ENCODE measurements at places on chromosomes 5 and 9. TPM values are rescaled to one million over a fixed set of nuclear protein-coding genes. Genes with fewer than 3 reads are reported as not detected.

Gene HTR1A
- total RNA-seq: not detected

DNA sequence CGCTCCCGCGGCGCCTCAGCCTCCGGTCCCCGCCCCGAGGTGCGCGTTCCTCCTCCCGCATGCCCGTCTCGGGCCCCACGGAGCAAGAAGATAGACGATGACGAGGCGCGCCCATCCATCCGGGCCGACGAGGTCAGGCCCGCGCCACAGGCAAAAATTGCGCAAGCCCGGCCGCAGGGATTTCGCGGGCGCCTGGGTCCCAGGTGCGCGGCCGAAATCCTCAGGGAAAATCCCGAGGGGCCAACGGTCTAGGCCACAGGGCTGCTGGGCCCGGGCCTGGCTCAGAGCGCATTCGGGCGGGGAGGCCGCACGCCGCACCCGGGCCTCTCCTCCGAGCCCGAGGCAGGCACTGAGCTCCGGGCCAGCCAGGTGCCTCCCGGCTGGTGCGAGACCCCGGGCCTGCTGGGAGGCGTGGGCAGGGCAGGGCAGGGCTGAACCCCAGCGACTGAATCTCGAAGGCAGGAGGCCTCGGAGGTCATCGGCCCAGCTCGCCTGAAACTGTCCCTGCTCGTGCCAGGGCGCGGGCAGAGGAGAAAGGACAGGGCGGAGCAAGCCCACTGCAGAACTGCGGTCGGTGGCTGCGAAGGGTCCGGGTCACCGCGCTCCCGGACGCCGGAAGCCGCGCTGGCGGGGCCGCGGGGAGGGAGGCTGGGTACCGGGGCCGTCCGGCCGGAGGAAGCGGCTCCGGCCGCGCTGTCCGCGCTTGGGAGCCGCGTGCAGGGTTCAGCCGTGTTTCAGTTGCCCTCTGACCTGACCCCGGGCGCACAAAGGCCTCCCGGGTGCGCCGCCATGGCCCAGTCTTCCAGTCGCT is 66.8 kb downstream of the FOXD1 start:
- DNase-seq: no peak
- no peak overlapping the region for H3K27ac ChIP-seq
- H3K27me3 ChIP-seq: peaks cover 53% of the 10 kb centered on the region
- H3K4me3 ChIP-seq: peak overlapping the region; percentile 66
- H3K36me3 ChIP-seq: peaks cover 5% of the 10 kb centered on the region

Gene OR2V2
- total RNA-seq: not detected

Gene SPINK4
- total RNA-seq: not detected

GRCh38 chr9:92236915-92237314 is 56.6 kb downstream of the IARS1 start:
- peaks cover 17% of the 10 kb centered on the region for H3K36me3 ChIP-seq
- no peak for DNase-seq
- H3K4me3 ChIP-seq: no peak overlapping the region
- H3K27ac ChIP-seq: no peak overlapping the region
- no peaks in the 10 kb centered on the region for H3K27me3 ChIP-seq

GRCh38 chr5:93281980-93282772 is 298.8 kb downstream of the NR2F1-AS1 start:
- H3K4me3 ChIP-seq: no peak overlapping the region
- no peak overlapping the region for H3K27ac ChIP-seq
- no peaks in the 10 kb centered on the region for H3K4me1 ChIP-seq
- no peaks in the 10 kb centered on the region for H3K36me3 ChIP-seq

DNA sequence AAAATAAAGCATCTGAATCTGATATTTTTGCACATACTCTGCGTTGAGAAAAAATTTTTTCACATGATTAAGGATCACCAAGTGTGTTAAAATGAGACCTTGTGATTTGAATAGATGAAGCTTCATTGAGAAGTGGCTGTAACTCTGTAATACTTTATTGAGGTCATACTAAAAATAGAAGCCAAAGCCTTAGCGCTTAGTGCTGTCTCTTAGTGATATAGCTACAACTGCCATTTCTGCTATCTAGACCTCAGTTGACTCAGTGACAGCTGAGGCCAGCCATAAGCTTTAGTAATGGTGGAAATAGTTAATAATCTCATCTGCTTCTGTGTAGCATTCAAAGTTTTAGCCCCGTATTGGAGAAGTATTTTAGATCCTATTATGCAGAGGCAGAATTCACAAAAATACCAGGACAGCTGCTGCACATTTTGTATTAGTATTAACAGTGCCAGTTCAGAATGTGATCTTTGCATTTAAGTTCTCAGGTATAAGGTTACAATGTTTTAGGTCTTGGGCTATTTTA is 107.4 kb upstream of the SGCD start:
- H3K27me3 ChIP-seq: no peaks in the 10 kb centered on the region
- H3K4me3 ChIP-seq: no peak overlapping the region
- H3K27ac ChIP-seq: no peak overlapping the region
- H3K4me1 ChIP-seq: no peaks in the 10 kb centered on the region
- DNase-seq: no peak

DNA sequence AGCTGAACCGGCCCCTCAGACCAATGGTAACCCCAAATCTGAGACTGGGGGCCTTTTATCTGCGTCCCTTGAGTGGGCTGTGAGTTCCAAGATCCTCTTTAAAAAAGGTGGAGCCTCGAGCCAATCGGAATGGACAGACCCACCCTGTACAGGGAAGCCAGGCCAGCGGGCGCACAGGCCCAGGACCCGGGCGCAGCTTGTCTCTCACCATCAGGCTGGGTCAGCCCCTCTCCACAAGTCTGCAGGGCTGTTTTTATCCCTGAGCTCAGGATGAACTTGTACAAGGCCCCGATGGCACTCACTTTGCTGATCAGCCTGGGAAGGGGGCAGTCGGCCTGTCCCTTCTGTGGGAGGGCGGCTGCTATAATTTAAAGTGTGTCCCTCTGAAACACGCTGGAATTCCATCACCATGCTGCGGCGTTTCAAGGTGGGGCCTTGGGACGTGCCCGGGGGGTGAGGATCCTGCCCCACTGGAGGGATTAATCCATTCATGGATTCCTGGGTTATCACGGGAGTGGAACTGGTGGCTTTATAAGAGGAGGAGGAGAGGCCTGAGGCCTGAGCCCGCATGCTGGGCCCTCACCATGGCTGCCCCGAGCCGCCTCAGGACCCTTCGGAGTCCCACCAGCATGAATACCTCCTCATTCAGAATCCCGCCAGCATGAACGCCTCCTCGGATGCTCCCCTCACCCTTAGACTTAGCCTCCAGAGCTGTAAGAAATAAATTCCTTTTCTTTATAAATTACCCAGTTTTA is 14.1 kb downstream of the EXD3 start:
- H3K4me3 ChIP-seq: no peak overlapping the region
- no peak overlapping the region for H3K27ac ChIP-seq
- H3K36me3 ChIP-seq: no peaks in the 10 kb centered on the region
- H3K27me3 ChIP-seq: no peaks in the 10 kb centered on the region
- no peak for DNase-seq
- H3K4me1 ChIP-seq: peaks cover 8% of the 10 kb centered on the region

DNA sequence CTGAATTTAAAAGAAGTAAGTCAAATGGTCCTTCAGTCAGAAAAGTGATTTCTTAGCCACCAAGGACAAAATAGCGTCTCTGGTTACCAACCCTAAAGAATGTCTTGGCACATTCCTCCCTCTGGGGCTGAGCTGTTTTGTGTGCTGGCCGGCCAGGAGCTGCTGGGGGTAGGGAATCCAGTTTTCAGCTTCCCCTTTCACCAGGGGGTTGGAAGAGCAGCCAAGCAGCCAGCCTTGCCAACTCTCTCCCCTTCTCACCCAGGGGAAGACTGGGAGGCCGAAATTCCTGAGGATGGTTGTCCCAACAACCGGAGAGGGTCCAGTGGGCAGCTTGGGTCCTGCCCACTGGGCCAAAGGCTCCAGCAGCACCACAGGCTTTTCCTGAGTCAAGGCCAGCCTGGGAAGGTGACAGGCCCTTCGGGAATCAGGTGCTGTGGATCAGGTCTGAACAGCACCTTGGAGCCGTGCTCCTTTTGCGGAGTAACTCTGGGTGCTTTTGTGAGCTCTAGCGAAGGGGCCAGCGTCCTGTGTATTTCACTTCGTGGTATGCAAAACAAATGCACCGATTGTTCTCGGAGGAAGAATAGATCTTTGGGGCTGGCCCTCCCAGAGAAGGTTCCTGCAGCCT is 4.2 kb downstream of the WWC1 start:
- no peak overlapping the region for H3K27ac ChIP-seq
- no peaks in the 10 kb centered on the region for H3K36me3 ChIP-seq
- H3K27me3 ChIP-seq: no peaks in the 10 kb centered on the region
- peaks cover 7% of the 10 kb centered on the region for H3K4me1 ChIP-seq
- no peak for DNase-seq

Gene PCDHB10
- total RNA-seq: not detected

DNA sequence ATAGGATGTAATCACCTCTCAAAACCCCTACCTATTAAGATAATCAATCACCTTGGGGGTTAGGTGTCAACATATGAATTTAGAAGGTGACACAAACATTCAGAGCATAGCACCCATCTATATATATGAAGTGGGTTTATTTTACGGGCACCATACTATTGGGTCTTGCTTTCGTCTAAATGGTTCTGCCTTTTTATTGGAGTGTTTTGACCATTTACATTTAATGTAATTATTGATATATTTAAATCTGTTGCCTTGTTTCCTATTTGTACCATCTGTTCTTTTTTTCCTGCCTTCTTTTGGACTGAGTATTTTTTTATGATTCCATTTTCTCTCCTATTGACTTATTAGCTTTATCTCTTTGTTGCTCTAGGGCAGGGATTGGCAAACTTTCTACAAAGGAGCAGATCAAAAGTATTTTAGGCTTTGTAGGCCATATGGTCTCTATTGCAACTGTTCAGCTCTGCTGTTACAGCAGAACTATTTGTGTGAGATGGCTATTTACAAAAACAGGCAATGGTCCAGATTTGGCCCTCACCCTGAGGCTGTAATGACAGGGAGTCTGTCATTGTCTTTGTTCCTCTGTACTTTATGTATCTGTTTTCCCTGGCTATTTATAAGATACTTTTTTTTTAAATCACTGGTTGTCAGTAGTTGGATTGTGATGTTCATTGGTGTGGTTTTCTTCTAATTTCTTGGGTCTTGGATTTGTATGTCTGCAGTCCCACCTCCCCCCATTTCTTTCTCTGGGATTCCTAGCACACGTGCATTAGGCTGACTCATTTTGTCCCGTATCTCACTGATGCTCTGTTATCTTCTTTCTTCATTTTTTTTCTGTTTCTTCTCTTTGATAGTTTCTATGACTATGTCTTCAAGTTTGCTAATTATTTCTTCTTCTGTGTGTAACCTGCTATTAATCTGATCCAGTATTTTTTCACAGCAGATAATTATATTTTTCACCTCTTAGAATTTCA is 127.1 kb downstream of the DAB2IP start:
- H3K4me1 ChIP-seq: peaks cover 2% of the 10 kb centered on the region
- H3K4me3 ChIP-seq: no peak overlapping the region
- H3K27ac ChIP-seq: no peak overlapping the region
- H3K27me3 ChIP-seq: peaks cover 36% of the 10 kb centered on the region
- DNase-seq: no peak

DNA sequence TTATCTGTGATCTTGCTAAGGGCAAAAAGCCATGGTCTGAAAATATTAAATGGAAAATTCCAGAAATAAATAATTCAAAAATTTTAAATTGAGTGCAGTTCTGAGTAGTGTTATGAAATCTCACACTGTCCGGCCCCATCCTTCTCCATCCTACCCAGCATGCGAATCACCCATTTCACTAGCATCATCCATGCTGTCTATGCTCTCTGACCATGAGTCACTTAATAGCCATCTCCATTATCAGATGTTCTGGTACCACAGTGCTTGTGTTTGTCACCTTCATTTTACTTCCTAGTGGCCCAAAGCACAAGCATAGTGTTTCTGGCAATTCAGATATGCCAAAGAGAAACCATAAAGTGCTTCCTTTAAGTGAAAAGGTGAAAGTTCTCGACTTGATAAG is 63.3 kb upstream of the SMC5 start:
- no peak overlapping the region for H3K4me3 ChIP-seq
- no peak overlapping the region for H3K27ac ChIP-seq
- DNase-seq: no peak
- no peaks in the 10 kb centered on the region for H3K4me1 ChIP-seq
- peaks cover 5% of the 10 kb centered on the region for H3K27me3 ChIP-seq

Data from T-helper 17 cell (primary cell).